ENCODE measurements at places on chromosomes 3 and 15.

GRCh38 chr3:194910414-194910984 is 224.8 kb downstream of the FAM43A start:
- DNase-seq = no peak

DNA sequence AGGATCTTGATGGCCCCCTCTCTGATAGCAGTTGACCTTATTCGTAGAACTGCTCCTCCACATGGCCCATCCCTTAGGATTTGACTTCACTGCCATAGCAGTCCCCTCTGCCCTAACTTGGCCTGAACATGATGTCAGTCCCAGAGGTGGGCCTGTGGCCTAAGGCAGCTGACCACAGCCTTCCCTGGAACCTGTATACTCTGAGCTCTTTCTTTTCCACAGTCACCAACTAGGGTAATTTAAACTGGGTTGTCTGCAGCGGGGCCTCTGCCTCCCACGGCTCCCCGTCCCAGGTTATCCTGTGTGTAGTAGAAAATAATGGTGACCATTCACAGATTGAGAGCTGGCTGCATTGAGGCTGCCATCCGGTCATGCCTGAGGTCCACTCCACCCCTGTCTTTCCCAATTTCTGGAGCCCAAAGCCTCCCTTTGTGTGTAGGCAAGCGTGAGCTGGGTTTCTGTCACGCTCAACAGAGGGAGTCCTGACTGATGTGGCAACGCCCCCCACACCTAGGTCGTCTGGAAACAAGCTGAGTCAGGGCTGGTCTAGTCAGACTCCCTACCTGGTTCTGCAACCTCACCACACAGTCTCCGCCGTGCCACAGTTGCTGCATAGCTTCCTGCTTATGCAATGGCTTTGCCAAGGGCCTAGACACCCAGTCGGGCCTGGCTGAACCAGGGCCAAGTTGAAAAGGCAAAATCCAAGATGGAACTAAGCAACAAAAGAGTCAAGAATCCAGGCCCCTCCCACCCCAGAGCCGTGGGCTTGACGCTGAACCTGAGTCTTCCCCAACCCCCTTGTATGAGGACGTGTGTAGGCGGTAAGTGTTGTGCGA is 284.5 kb downstream of the XXYLT1 start:
- peak; percentile 12 for DNase-seq

- no peak for DNase-seq
These were observed 66.2 kb upstream of the UBE2E1 start for GRCh38 chr3:23739536-23739935.

- DNase-seq = no peak
These were observed 43.0 kb downstream of the CD200R1 start for GRCh38 chr3:112931736-112932521.

DNA sequence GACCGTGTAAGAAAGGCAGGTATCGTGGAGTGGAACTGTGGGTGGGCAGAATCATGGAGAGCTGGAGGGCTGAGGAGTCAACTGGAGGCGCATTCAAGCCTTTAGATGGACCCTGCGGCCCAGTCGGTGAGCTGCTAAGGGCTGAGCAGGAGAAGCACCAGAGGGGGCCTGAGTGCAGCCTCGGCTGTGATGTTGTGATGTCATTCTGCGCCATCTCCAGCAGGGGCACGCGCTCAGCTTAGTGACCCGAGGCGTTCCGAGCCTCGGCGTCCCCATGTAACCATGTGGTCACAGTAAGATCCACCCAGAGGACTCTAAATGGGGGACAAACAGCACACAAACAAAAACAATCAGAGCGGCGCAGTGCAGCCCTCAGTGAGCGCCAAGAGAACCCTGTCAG is 76.8 kb downstream of the VGLL4 start:
- DNase-seq = no peak

DNA sequence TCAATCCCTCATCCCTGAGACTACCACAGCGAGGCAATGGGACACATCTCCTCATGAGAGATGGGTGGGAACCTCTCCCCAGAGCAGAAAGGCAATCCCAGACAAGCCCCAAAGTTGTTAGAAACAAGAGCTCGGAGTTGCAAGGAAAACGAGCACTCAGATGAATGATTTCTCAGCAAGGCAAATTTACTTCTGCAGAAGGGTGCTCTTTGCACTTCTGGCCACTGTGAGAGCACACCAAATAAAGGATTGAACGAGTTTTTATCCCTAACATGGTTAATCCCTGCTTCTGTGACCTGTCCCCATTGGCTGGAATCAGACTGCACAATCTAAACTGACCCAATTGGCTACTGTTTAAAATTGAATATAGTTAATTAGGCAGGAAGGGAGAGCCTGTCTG is 339.1 kb upstream of the POU1F1 start:
- DNase-seq = no peak

GRCh38 chr3:71225951-71226564 is 357.5 kb downstream of the FOXP1 start:
- DNase-seq = no peak

All from CD4-positive, alpha-beta T cell treated with Interferon gamma for 1 hour (primary cell).